ENCODE measurements at places on chromosomes 3 and 15.
A peak's percentile ranks its signal among the peaks of the same experiment; 100 is the strongest.

DNA sequence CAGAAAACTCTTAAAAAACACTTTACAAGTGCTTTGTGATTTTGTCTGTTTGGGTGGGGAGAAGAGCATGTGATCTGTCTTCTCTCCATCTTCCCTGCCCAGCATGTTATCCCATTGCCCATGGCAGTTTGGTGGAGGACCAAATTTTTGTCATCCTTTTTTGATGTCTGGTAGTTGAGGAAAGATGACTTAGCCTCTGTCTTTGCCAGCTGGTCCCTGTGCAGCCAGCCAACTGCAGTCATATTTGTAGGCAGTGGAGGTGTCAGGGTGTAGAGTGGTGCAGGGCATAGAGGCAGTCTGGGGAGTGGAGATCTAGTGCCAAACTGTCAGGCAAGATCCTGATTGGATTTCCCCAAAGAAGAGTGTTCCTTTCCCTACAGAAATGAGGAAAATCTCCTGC, 40.7 kb downstream of the GASK1A start:
- no peak for DNase-seq

DNA sequence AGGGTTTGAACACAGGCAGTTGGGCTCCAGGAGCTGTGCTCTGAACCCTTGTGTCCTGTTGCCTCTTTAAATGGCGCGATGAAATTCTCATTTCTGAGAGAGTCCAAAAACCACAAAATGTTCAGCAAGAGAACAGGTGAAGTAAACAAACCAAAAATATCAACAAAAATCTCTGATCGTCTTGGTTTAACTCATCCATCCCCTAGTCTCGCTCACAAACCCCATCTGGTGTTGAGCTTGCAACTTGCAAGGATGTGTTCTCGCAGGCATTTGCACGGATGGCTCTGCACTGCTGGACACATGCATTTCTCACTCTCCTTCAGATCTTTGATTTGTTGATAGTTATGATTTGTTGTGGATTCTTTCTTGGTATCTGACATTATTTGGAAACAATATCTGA, 31.1 kb downstream of the FAH start:
- no peak for DNase-seq

DNA sequence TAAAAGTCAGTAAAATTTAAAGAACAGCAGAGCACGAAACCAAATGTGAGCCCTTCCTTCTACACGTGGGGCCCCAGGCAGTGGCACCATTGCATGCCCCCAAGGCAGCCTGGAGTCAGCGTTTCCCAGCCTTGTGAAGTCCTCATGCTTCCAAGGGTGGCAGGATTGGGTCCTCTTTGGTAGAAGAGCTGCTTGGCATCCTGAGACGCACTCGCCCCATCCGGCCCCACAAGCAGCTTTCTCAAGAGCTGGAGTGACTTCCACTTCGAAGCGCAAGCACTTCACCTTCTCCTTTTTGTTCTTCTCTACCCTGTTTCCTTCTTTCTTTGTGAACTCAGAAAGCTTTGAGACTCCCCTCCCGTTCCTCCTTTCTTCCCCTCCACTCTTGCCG, 34.7 kb downstream of the ZNF710 start:
- no peak for DNase-seq

- DNase-seq: no peak
Observed at GRCh38 chr15:28902856-28903255, 17.1 kb downstream of the APBA2 start.

DNA sequence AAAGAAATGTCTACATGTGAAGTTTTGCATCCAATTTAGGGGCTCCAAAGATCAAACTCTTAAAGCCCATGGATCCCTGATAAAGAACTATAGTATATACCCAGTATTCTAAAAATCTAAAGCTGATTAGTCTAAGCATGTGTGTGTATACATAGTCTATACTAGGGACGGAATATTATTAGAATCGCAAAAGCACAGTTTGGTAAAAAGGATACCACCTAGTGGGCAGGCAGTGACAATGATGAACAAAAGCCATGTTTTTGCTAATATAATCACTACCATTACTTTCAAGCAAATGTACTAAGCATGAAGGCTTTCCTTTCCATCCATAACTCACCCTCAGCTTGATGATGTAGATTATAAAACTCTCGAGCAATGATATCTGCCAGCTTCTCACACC, 16.5 kb downstream of the POLQ start:
- DNase-seq: no peak

- DNase-seq: no peak
Observed at GRCh38 chr3:69292959-69293574, 92.8 kb downstream of the FRMD4B start.

- DNase-seq: no peak
Observed at GRCh38 chr15:78449220-78449999, 11.4 kb downstream of the IREB2 start.

DNA sequence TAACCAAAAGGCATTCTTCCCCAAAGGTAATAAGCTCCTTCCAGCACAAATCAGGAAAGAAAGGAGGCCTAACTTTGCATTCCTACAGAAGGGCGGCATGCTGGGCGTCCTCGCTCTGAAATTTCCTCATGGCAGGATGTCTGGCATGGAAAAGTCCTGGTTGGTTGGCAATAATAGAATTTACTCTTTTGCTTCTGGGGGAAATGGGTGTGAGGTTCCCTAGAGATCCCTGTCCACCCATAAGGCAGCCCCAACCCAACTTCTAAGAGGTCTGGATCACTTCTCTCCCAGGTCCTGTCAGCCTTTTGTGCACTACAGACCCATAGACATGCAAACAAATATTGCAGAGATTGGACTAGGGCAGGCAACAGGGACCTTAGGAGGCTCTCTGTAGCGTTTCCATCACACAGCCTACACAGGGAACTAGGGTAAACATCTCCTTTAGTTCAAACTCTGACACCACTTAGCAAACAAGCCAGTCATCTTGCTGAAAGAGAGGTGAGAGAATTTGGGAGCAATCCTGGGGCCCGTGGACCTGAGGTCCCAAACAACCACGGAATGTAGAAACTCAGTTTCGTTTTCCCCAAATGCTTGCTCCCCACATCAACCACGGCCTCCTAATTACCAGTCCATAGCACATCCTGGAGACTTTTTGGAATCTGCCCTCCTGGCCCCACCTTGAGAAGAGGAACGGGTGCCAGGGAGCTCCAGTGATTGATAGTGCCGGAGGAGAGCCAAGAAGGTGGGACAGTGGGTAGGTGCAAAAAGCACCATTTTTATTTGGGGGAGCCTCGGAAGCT, 2.1 kb downstream of the ZIC4 start:
- DNase-seq: no peak

GRCh38 chr3:7280318-7280717, 419.4 kb downstream of the GRM7 start:
- no peak for DNase-seq

- peak; percentile 45 for DNase-seq
Observed at GRCh38 chr3:18559331-18559842, 134.2 kb upstream of the SATB1 start.

GRCh38 chr3:38623539-38623938, 25.9 kb downstream of the SCN5A start:
- DNase-seq: no peak

DNA sequence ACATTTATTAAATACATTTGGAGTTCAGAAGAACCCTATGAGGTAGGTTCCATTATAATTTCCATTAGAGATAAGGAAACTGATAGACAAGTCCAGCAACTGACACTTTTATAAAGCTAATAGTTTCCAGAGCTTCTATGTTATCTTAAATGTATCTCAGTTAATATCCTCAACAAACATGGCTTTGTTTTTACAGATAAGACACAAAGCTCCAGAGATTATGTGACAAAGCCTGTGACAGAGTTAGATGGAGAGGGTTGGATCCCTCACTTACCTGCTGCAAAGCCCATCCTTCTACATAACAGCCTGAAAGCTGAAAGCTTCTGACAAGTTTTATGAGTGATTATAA, 473 bp upstream of the COMMD2 start:
- no peak for DNase-seq

- DNase-seq: no peak
Observed at GRCh38 chr3:31274326-31275024, 258.2 kb upstream of the STT3B start.

DNA sequence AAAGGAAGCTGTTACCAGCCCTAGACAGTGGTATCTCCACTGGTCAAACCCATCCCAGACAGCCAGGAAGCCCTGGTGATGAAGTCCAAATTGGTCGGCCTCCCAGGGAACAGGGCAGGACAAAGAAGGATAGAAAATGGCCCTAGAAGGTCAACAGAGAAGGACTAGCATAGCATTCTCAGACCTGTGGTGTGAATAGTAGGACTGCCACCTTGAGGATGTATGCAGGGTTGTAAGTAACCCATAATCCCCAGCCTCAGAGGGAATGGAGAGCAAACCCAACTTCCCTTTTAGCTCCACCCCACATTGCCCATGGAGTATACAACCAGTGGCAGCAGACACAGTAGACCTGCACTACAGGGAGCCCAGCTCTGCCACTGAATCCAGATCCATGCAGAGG, 68.6 kb upstream of the EIF1B start:
- DNase-seq: peak; percentile 12

- peak; percentile 10 for DNase-seq
Observed at GRCh38 chr3:58704745-58705144, 38.2 kb upstream of the FAM3D start.

GRCh38 chr3:54999811-55000210, 72.0 kb upstream of the LRTM1 start:
- DNase-seq: no peak

GRCh38 chr3:45911511-45912226, 25.3 kb downstream of the CCR9 start:
- no peak for DNase-seq

- no peak for DNase-seq
Observed at GRCh38 chr15:42233107-42233506, 25.0 kb upstream of the VPS39 start.

DNA sequence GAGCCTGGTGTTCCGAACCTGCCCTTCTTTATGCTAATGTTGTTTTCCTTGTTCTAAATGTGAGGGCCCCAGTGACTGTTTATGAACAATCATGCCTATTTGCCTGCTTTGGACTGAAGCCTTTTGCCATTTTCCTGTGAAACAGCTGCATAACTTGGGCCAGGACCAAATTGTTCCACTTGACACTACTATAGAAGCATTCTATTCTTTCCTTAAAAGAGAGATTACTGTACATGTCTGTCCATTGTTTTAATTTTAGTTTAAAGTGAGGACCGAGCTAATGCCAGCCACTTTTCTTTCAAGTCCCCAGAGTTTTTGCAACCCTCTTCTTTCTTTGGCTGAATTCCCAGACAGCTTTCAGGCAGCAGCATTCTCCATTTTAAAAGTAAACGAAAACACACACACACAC, 980.3 kb downstream of the CADM2 start:
- DNase-seq: no peak

GRCh38 chr3:36257158-36257852, 123.0 kb upstream of the STAC start:
- no peak for DNase-seq

- DNase-seq: no peak
Observed at GRCh38 chr15:92963794-92964193, 63.7 kb downstream of the CHD2 start.

- DNase-seq: no peak
Observed at GRCh38 chr15:70418943-70419342, 321.2 kb upstream of the TLE3 start.

GRCh38 chr15:48500595-48500994, 144.9 kb downstream of the FBN1 start:
- peak; percentile 14 for DNase-seq

DNA sequence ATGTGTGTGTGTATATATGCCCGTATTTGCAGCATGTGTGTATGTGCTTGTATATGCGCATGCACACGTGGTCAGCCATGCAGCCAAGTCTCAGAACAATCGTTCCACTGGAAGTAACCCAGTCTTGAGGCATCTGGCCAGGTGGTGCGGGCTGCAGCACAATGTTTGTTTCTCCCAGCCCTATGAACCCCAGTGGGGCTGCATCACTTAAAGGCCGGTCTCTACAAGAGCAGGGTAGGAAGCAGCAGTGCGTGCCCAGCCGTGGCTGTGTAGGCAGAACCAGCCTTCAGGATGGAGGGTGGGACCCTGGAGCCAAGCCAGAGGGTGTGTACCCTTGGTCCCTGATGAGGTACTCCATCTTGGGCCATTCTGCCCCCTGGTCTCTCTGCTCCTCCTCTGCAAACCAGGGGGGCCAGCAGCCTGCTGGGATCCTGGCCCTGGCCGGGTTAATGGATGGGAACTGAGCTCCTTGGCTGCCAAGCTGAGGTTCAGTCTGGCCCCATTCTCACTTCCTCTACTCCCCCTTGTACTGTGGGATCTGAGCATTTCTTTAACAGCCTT, 11.8 kb downstream of the KLF13 start:
- peak; percentile 57 for DNase-seq

DNA sequence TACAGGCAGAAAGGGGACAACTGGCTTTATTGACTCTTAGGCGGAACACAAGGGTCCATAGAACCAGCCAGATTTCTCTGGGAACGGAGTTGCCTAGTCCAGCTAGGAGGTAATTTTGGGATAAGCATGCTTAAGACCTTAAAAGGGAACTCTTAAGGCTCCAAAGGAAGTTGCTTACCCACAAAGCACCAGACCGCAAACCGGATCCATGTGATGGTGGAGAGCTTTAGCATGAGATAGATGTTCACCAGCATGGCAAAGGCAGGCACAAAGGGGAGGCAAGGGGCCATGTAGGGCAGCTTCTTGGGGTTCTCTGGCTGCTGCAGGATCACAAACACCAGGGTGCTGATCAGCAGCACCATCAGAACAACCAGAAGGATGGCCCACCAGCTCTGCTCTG, 61.4 kb downstream of the CLDN11 start:
- DNase-seq: no peak

- no peak for DNase-seq
Observed at GRCh38 chr3:177194299-177194698, 3.0 kb downstream of the TBL1XR1 start.

DNA sequence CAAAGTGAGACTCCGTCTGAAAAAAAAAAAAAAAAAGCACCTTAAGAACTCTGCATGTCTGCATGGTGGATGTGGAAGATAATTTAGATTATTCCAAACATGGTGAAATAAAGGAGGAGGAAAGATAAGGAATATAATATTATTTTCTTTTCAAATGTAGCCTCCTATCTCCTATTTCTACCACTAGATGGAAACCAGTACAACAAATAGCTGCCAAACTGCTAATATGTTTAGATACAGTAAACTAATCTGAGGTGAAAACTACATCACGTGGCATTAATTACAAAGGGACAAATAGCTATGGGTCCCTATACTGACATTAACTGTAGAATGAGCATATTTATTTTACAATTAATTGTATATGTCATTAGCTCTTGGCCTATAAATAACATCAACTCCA, 197.8 kb downstream of the TBC1D5 start:
- no peak for DNase-seq

DNA sequence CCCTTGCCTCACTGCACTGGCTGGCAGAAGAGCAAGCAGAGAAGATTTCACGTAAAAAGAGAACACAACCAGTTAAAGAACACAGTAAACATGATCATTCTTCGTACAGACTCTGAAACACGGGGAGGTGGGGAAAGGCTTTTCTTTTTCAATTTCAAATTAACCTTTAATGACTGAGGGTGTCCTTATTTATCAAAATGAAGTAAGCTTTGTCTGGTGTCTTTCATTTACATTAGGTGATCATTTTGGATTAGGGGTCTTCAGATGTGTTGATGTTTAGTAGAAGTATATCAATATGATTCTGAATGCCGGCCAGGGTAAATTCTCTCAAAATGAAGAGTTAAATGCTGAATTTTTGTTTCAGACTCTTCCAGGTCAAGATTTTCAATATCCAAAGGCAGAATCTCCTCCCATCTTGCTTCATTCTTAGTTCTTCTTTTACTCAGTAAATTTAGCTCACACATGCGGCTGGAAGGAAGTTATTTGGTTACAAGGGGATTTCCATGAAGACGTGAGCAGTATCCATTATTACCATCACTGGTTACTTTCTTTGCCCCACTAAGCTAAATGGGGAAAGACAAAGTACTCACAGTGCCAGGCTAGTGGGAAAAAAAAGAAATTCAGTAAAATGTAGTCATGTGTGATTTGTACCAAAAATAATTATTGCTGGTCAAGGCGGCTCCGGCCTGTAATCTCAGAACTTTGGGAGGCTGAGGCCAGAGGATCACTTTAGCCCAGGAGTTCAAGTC, 272.2 kb upstream of the NR2F2 start:
- peak; percentile 79 for DNase-seq
